ENCODE measurements at places on chromosomes 2 and 18.

DNA sequence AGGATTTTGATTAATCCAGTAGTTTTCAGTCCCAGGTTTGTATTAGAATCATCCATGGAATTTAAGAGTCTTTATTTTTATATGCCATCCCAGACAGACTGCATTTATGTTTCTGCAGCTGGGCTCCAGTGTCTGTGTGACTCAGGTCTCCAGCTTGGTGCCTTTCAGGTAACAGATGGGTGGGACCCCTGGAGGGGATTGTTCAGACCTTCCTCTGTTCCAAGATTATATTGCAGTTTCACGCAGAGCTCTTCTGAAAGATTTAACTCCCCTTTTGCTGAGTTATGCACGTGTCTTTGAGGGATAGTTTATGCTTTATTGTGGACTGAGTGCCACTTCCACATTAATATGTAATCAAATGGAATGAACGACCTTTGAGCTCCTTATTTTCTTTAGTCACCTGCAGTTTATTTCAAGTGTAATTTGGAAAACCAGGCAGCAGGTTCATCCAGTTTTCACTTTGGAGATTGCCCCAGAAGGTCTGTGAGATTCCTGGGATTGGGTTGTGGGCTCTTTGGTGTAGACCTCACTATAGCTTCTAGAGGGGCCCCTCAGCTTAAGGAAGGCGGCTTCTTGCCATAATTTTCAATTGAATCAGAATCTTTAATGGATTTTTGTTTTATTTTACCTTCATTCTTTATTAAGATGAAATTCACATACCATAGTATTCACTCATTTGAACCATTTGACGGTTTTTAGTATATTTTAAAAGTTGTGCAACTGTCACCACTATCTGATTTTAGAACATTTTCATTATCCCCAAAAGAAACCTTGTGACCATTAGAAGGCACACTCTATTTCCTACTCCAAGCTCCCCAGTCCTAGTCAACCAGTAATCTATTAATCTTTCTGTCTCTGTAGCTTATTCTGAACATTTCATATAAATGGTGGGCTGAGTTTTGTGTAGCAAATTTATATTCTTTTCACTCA, 135.0 kb downstream of the WDSUB1 start:
- H3K27me3 ChIP-seq, result no peaks in the 10 kb centered on the region
- DNase-seq, result no peak
- no peaks in the 10 kb centered on the region for H3K36me3 ChIP-seq
- no peak overlapping the region for H3K4me3 ChIP-seq

DNA sequence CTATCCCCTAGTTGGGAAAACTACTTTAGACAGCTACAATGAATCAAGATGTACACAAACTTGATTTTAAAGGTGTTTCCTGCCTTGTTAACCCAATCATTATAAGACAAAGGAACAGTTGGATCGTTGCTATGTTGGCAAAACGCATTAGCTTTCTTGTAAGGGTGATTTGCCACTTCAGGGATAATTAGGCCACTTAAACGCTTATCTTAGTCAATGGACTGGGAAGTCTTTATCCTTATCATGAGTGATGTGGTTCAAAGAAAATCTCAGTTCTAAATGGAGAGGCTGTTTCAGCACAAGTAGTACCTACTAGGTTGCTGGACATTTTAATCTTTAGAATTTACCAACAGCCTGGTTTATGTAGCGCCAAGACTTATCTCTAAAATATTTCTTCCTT, 406.1 kb upstream of the MEX3C start:
- no peaks in the 10 kb centered on the region for H3K27me3 ChIP-seq
- DNase-seq, result no peak
- H3K27ac ChIP-seq, result no peak overlapping the region
- H3K4me1 ChIP-seq, result no peaks in the 10 kb centered on the region
- no peak overlapping the region for H3K4me3 ChIP-seq
- H3K36me3 ChIP-seq, result no peaks in the 10 kb centered on the region

DNA sequence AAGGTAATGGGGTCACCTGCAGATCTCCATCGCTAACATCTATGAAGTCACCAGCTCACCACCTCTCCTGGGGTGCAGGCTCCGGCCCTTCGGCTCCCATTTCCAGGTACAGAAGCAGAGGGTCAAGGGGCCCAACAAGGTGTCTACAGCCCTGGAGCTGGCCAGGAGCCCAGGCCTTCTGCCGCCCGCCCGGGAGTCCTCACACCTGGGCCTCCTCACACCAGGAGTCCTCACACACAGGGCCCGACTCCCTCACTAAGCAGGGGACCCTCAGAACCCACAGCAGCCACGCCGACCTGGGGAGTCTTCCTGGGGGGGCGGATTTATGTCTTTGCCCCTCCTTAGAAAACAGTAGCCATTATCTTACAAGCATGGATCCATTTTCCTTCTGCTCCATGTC, 43.4 kb upstream of the TPO start:
- no peaks in the 10 kb centered on the region for H3K36me3 ChIP-seq
- peaks cover 2% of the 10 kb centered on the region for H3K4me1 ChIP-seq
- H3K27me3 ChIP-seq, result no peaks in the 10 kb centered on the region

DNA sequence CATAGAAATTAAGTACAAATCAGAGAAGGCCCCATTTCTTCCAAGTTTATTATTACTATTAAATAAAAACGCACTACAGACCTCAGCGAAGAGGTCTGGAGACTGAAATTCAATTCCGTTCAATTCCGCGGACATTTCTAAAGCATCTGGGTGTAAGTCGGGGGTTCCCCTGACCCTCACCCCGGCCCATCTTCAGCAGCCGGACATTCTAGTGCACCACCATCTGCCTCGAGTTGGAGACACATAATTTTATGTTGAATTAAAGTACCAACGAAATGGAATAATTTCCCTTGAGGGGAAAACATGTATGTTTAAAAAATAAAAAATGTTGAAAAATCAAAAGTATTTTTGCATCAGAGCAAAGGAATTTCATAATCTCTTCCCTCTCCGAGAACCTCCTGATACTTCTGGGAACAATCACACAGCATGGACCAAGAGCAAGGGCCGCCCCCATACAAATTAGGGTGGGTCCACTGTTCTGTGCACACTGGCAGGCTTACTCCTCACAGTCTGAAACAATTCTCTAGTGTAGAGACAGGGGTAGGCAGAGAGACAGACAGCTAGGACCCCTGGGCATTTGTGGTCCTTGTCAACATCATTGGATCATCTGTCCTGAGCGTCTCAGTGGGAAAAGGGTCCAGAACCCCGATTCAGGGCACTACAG, 29.3 kb downstream of the MBP start:
- H3K4me3 ChIP-seq, result no peak overlapping the region
- DNase-seq, result no peak
- peaks cover 95% of the 10 kb centered on the region for H3K4me1 ChIP-seq
- H3K36me3 ChIP-seq, result peaks cover 69% of the 10 kb centered on the region

DNA sequence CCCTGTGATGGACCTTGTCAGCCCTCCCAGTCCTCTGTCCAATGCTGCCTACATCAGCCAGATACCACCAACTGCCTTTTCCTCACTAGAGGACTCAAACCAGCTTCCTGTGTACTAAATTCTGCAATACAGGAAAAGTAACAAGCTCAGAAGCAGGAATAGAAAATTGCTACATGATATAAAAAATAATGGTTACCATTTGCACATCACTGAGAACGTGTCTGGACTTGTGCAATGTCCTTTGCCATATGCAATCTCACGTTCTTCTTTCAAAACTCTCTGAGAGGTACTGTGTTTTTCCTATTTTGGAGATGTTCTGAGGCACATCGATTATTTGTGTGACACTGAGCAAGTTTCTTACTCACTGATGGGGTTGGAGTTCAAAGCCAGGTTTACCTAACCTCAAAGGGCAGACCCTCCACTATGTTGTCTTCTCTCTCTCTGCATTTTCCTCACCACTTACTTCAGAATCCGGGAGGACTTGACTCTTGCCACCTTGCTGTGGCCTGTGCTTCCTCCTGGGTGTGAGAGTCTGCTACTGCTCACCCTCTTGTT, 12.1 kb downstream of the UPP2 start:
- H3K36me3 ChIP-seq, result no peaks in the 10 kb centered on the region
- peaks cover 3% of the 10 kb centered on the region for H3K27me3 ChIP-seq

GRCh38 chr2:28030600-28030999, 140.1 kb downstream of the BABAM2 start:
- no peak overlapping the region for H3K4me3 ChIP-seq
- no peaks in the 10 kb centered on the region for H3K27me3 ChIP-seq
- peaks cover 21% of the 10 kb centered on the region for H3K36me3 ChIP-seq
- H3K4me1 ChIP-seq, result peaks cover 12% of the 10 kb centered on the region
- H3K27ac ChIP-seq, result no peak overlapping the region
- DNase-seq, result no peak

DNA sequence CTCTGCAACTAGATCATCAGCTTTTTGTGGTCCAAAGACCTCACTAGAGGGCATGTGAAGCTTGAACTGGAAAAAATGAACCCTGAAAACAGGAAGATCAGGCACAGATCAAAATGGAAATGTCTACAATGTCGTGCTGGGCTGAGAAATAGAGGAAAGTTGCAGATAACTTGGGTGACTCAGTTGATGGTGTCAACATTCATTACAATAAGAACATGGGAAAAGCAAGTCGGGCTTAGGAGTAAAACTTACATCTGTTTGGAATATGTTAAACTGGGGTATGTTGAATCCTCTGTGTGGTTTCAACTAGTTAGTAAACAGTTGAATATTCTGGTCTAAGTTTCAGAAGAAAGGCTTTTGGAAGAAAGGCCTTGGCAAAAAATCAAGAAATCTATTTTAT, 940.4 kb downstream of the ERBB4 start:
- no peaks in the 10 kb centered on the region for H3K4me1 ChIP-seq
- H3K27ac ChIP-seq, result no peak overlapping the region
- no peaks in the 10 kb centered on the region for H3K27me3 ChIP-seq
- no peak overlapping the region for H3K4me3 ChIP-seq
- no peak for DNase-seq
- H3K36me3 ChIP-seq, result no peaks in the 10 kb centered on the region

DNA sequence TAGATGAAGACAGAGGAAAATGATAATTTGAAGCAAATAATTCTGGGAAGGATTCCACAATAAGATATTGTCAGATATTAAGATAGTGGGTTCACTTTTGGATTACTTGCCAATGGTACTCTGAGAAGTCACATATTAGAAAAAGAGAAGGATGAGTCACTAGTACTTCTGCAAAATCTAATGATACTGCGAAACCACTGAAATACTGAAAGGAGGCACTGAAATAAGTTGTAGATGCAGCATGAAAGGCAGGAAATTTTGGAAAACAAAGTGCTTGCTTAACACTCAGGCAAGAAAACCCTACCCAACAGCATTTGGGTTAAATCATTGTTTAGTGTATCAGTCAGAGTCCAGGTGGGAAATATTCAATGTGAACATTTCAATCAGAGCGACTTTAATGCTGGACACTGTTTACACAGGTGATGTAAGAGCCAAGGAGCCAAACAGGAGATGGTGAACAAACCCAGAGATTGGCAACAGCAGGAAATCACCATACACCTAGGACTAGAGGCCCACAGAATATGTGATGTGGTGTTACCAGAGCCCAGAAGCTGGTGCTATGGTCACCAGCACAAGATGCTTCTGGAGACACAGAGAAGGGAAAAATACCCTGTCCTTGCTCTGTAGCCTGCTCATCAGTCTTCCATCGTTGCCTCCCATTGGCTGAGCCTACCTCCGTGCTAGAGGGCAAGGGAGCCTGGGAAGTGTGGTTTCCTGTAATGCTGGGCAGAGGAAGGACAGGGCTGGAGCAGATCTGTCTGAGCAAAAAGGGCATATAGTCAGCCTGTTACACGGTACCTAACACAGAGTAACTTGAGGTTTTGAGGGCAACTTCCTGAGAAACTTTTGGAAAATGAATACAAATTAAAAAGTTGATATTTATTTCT, 204.7 kb upstream of the ITGA4 start:
- no peaks in the 10 kb centered on the region for H3K27me3 ChIP-seq
- DNase-seq, result peak; percentile 7
- peak overlapping the region; percentile 23 for H3K27ac ChIP-seq
- H3K4me3 ChIP-seq, result no peak overlapping the region

GRCh38 chr2:106140913-106141312, 53.2 kb downstream of the UXS1 start:
- H3K4me3 ChIP-seq, result no peak overlapping the region
- DNase-seq, result no peak
- H3K27ac ChIP-seq, result peak overlapping the region; percentile 72
- H3K27me3 ChIP-seq, result no peaks in the 10 kb centered on the region

Data from activated CD8-positive, alpha-beta T cell treated with anti-CD3 and anti-CD28 coated beads for 36 hours (primary cell).